T-helper 17 cell (primary cell): ENCODE measurements at places on chromosomes 3 and 15. TPM values are rescaled to one million over a fixed set of nuclear protein-coding genes. Genes with fewer than 3 reads are reported as not detected.

Gene BFSP2
- 1.2 TPM for total RNA-seq

Gene CHRNA7
- 0.20 TPM for total RNA-seq

Gene ROBO1
- not detected for total RNA-seq

Gene SAMMSON
- not detected for total RNA-seq

- no peak overlapping the region for H3K4me3 ChIP-seq
- no peaks in the 10 kb centered on the region for H3K36me3 ChIP-seq
- H3K27me3 ChIP-seq = peaks cover 34% of the 10 kb centered on the region
- DNase-seq = no peak
- no peaks in the 10 kb centered on the region for H3K4me1 ChIP-seq
Measured at GRCh38 chr3:100880072-100880471, 113.1 kb downstream of the ABI3BP start.

GRCh38 chr15:92930776-92931175 lies 30.7 kb downstream of the CHD2 start:
- no peak overlapping the region for H3K4me3 ChIP-seq
- H3K27me3 ChIP-seq = no peaks in the 10 kb centered on the region
- DNase-seq = no peak

DNA sequence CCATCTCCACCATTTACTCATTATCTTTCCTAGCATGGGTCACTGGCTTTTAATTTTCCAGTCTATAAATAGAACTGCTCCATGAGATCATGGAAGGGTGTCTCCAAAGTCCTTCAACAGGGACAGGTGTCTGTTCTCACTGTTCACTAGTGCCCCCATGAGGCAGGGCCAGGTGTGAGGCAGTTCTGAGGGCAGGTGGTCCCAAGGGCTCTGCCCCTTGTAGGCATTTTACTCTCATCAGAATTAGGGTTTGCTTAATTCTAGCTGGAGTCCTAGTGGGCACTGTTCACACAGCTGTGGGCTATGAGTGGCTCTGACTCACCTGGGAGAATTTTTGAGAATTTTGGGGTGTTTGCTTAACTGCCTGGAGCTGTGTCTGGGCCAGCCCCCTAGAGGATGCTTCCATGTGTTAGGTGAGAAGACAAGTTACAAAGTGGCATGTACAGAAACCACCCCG lies 248.0 kb upstream of the LYSMD4 start:
- no peak overlapping the region for H3K27ac ChIP-seq
- H3K4me1 ChIP-seq = no peaks in the 10 kb centered on the region
- H3K36me3 ChIP-seq = no peaks in the 10 kb centered on the region
- no peak for DNase-seq
- H3K4me3 ChIP-seq = no peak overlapping the region
- H3K27me3 ChIP-seq = peaks cover 5% of the 10 kb centered on the region

DNA sequence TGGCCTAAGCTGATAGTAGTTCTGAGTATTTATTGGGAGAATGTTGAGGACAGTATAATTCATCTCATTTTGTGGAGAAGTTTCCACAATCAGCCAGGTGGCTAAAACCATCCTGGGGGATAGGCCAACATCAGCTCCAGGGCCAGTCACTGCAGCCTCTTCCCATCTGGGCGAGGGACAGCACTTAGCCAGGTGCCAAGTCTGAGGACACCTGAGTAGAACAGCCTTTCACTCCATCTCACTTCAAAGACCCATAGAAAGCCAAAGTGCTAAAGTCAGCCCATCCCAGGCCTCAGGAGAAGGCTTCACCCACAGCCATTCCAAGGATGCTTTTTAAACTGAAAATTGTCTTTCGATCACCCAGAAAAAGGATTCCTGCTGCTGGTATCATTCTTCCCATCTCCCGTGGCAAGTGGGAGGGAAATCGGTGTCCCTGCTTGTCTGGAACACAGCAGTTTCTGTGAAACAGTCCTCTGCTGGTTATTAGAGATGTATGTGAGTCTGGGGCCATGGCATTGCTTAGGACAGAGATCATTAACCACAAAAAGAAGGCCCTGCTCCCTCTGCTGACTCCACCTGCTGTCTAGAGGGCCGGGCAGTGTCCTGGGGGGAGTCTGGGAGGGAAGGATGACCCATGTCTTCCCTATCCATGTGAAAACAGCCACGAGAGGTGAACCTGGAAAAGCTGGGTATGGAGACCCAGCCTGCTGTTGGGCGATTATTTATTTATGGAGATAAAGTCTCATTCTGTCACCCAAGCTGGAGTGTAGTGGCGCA lies 9.6 kb downstream of the CALML4 start:
- no peak overlapping the region for H3K27ac ChIP-seq
- no peak for DNase-seq
- peaks cover 3% of the 10 kb centered on the region for H3K4me1 ChIP-seq
- no peaks in the 10 kb centered on the region for H3K27me3 ChIP-seq
- H3K36me3 ChIP-seq = peaks cover 4% of the 10 kb centered on the region

DNA sequence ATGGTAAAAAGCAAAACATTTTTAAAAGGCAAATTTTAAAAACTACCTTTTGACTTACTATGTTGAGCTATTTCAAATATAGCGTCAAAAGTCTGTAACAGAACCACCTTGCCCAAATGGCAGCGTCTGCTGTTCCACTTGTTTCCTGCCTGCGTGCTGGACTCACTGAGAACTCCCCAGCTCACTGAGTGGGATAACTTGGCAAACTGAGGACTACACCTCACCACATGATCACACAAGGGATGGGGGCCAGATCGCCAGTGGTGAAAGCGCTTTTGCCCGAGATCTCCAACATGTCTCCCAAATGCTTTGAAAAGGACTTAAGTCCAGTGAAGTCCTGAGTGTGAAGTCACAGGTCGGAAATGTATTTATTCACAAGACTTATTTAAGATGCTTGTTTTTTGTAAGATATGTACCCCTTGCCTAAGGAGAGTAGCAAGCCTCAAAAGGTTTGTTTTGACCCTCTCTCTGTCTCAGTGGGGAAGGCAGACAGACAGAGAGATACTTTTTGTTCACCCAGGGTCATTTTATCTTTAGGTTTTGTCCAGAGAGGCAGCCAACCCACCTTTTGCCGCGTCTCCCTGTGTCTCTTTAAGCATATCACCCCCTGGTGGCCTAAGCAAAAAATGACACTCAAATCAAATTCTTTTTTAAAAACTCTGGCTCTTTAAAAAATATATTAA lies 192.6 kb downstream of the PDZRN3 start:
- H3K27me3 ChIP-seq = peaks cover 32% of the 10 kb centered on the region
- DNase-seq = no peak
- H3K4me3 ChIP-seq = no peak overlapping the region
- H3K4me1 ChIP-seq = no peaks in the 10 kb centered on the region
- H3K27ac ChIP-seq = no peak overlapping the region

DNA sequence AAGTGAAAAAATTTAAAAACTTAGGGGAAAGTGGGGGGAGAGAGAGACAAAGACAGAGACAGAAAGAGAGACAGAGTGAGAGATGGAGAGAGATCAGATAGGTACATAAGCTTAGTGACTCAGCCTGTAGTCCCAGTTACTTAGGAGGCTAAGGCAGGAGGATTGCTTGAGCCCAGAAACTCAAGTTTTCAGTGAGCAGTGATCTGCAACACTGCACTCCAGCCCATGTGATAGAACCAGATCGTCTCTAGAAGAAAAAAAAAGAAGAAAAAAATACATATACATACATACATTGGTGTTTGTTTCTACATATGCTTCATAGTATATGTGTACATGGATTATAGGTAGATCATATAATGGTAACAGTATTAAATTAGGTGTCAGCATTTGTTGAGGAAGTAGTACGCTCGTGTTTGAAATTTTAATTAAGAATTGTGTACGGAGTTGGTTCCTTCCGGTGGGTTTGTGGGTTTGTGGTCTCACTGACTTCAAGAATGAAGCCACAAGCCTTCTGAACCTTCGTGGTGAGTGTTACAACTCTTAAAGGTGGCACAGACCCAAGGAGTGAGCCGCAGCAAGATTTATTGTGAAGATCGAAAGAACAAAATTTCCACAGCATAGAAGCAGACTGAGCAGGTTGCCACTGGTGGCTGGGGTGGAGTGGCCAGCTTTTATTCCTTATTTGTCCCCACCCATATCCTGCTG lies 38.3 kb upstream of the SNRPN start:
- H3K4me3 ChIP-seq = no peak overlapping the region
- DNase-seq = no peak
- H3K27ac ChIP-seq = no peak overlapping the region
